ENCODE measurements at places on chromosomes 11 and 22.

- no peak for DNase-seq
These were observed 35.9 kb upstream of the PRDM11 start for GRCh38 chr11:45110562-45110961.

- DNase-seq = no peak
These were observed 12.6 kb downstream of the UPB1 start for GRCh38 chr22:24507716-24508115.

DNA sequence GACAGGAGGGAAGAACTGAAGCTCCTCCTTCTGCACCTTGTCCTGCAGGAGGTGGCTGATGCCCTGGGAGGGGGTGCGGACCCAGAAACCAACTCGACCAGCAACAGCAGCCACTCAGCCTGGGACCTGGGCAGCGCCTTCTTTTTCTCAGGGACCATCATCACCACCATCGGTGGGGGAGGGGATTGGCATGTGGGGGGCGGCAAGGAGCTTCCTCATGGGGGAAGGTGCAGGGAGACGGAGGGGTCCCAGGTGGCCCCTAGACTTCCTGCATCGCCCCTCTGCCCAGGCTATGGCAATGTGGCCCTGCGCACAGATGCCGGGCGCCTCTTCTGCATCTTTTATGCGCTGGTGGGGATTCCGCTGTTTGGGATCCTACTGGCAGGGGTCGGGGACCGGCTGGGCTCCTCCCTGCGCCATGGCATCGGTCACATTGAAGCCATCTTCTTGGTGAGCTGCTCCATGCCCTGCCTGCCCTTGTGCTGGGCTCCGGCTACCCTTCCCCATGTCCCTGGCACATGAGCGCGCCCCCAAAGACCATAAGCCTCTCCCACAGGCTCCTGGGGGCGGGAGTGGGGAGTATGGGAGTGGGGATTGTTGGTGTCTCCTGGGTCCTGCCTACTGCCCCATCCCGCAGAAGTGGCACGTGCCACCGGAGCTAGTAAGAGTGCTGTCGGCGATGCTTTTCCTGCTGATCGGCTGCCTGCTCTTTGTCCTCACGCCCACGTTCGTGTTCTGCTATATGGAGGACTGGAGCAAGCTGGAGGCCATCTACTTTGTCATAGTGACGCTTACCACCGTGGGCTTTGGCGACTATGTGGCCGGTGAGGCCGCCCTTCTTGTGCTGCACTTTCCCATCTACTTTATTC is 3.1 kb upstream of the CATSPERZ start:
- DNase-seq = no peak

- DNase-seq = no peak
These were observed 42.6 kb downstream of the TEAD1 start for GRCh38 chr11:12716816-12717215.

- no peak for DNase-seq
These were observed 190.8 kb upstream of the SYN3 start for GRCh38 chr22:33248948-33249347.

GRCh38 chr11:73077454-73077853 is 64.7 kb downstream of the FCHSD2 start:
- DNase-seq = no peak

GRCh38 chr22:16954060-16954403 is 54.0 kb downstream of the GAB4 start:
- no peak for DNase-seq

DNA sequence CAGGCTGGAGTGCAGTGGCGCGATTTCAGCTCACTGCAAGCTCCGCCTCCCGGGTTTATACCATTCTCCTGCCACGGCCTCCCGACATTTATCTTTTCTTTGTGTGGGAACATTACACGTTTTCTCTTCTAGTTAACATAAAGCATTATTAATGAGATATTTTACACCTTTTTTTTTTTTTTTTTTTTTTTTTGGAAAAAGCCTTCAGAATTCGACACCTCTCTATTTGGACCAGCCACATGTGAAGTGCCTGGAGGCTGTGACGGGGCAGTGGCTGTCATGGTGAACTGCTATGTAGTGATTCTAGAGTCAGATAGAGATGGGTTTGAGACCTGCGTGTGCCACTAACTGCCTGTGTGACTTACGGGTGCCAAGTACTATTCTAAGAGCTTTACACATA is 64.3 kb downstream of the SMIM38 start:
- no peak for DNase-seq

GRCh38 chr11:64249563-64250414 is 1.5 kb upstream of the PLCB3 start:
- no peak for DNase-seq

DNA sequence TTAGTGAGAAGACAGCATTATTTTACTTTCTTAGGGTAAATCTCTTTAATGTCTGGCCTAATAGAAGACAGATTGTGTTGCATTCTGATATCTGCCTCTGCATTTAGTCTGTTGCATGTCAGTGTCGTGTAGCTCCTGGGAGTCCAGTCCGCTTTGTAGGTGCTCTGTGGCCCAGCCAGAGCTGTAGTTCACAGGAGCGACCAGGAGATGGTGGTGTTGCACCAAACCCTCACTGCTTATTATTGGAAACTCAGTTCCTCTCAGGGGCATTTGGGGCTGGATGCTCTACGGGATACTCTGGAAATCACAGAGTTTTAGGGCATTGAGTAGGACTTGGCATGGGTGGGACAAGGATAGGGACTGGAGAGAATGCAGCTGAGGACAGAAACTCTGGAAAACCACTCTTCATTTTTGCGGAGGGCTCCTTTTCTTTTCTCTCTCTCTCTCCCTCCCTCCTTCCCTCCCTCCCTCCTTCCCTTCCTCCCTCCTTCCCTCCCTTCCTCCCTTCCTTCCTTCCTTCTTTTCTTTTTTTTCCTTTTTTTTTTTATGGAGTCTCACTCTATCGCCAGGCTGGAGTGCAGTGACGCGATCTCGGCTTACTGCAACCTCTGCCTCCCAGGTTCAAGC is 21.7 kb downstream of the MIAT start:
- peak; percentile 69 for DNase-seq

Measured in activated CD8-positive, alpha-beta memory T cell treated with anti-CD3 and anti-CD28 coated beads, Interleukin-2, amount 50 U/mL, for 4 hours (primary cell).